Neural crest cell (in vitro differentiated cells): ENCODE measurements at places on chromosomes 7 and 10. TPM values are rescaled to one million over a fixed set of nuclear protein-coding genes. Genes with fewer than 3 reads are reported as not detected.

Gene ODAD2
- total RNA-seq: 4.1 and 6.6 TPM in 2 replicates

Gene CARD11
- total RNA-seq: 0.37 and 0.59 TPM in 2 replicates

Gene NAT16
- 0.70 and 1.7 TPM in 2 replicates for total RNA-seq

Gene NPC1L1
- total RNA-seq: 0.12 and 0.18 TPM in 2 replicates

Gene MSANTD7
- total RNA-seq: 24.7 and 27.5 TPM in 2 replicates

Gene C7orf57
- not detected in 2 replicates for total RNA-seq

Gene SLC29A4
- 32.5 and 40.0 TPM in 2 replicates for total RNA-seq

- DNase-seq: no peak
- no peak overlapping the region for H3K27ac ChIP-seq
- no peaks in the 10 kb centered on the region for H3K27me3 ChIP-seq
- H3K36me3 ChIP-seq: no peaks in the 10 kb centered on the region
These were observed 367.7 kb downstream of the SDK1 start for GRCh38 chr7:3668743-3669142.

DNA sequence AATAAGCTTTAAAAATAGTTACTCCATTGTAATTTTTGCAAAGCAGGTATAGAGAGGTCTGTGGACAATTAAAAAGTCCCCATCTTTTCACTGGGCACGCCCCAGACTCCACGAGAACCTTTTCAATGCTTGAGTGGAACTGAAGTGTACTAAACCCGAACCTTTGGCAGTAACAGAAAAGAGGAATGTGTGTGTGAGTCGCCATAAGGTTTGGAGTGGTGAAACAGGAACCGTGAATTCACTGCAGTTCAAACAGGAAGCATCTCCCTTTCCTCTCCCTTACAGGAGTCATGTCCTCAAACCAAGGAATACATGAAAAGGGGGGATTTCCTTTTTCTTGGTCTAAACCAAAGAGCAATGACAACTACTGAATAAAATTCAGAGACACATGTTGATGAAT is 23.2 kb downstream of the NDUFB2 start:
- no peaks in the 10 kb centered on the region for H3K4me1 ChIP-seq
- no peak for DNase-seq
- no peaks in the 10 kb centered on the region for H3K27me3 ChIP-seq
- H3K36me3 ChIP-seq: peaks cover 9% of the 10 kb centered on the region

DNA sequence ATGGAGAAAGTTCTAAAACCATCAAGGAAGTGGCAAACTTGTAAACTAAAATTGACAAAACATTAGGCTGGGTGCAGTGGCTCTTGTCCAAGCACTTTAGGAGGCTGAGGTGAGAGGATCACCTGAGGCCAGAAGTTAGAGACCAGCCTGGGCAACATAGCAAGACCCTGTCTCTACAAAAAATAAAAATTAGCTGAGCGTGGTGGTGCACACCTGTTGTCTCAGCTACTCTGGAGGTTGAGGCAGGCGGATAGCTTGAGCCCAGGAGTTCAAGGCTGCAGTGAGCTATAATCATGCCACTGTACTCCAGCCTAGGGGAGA is 29.4 kb upstream of the HNRNPH3 start:
- H3K4me1 ChIP-seq: peaks cover 3% of the 10 kb centered on the region
- no peak overlapping the region for H3K27ac ChIP-seq
- H3K4me3 ChIP-seq: no peak overlapping the region
- H3K27me3 ChIP-seq: no peaks in the 10 kb centered on the region

GRCh38 chr10:116722736-116723427 is 19.5 kb downstream of the HSPA12A start:
- no peak for DNase-seq
- no peak overlapping the region for H3K4me3 ChIP-seq
- no peak overlapping the region for H3K27ac ChIP-seq
- H3K36me3 ChIP-seq: no peaks in the 10 kb centered on the region
- peaks cover 19% of the 10 kb centered on the region for H3K4me1 ChIP-seq

- H3K27me3 ChIP-seq: no peaks in the 10 kb centered on the region
- H3K4me3 ChIP-seq: no peak overlapping the region
- no peaks in the 10 kb centered on the region for H3K36me3 ChIP-seq
- DNase-seq: no peak
These were observed 65.8 kb downstream of the SORCS3 start for GRCh38 chr10:104706886-104707285.

GRCh38 chr7:17986851-17987250 is 40.8 kb downstream of the PRPS1L1 start:
- H3K4me1 ChIP-seq: no peaks in the 10 kb centered on the region
- DNase-seq: no peak
- no peaks in the 10 kb centered on the region for H3K36me3 ChIP-seq
- no peak overlapping the region for H3K4me3 ChIP-seq
- no peak overlapping the region for H3K27ac ChIP-seq

DNA sequence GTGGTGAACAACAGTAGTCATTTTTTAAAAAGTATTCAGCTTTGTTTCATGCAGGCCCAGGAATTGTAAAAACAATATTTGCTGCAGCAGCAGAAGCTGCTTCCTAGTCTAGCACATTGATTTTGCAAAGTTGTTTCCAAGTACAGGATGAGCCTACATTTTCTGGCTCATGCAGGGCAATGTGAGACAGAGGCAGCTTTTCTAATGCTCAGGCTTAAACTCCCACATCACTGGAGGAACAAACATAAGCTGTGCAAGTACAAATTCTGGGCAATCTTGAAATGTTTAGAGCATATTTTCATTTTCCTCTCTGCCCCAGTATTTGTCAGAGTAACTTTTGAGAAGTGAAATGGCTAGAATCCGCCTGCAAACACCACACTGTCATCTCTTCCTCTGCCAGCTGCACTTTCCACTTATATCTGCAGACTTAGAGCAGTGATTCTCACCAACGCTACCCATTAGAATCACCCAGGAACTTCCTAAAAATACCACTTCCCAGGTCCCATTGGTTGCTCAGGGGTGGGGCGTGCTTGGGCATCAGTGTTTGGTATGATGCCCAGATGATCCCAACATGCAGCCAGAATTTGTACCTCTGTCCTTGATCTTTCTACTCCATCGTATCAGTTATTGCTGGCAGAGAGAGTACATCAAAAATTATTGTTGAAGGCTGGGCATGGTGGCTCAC is 304.1 kb upstream of the LRGUK start:
- peaks cover 5% of the 10 kb centered on the region for H3K36me3 ChIP-seq
- H3K27ac ChIP-seq: no peak overlapping the region
- H3K27me3 ChIP-seq: no peaks in the 10 kb centered on the region
- DNase-seq: no peak

DNA sequence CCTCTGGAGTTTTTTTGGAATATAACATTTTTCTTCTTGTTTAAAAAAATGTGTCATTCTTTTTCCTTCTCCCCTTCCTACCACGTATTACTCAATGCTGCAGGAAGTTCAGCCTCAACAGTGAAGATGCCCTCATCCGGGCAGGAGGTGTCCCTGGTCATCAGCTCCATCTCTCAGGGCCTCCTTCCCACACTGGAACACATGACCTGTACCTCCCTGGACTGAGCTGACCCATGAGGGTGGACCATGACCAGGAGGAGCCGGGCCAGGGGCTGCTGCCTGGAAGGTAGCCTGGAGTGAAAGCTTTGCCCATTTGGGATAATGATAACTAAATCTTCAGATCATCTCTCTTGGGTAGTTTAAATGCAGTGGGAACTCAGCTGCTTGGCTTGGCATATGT is 316.5 kb upstream of the ZMIZ1 start:
- H3K36me3 ChIP-seq: no peaks in the 10 kb centered on the region
- H3K4me1 ChIP-seq: peaks cover 54% of the 10 kb centered on the region
- no peak overlapping the region for H3K27ac ChIP-seq
- H3K27me3 ChIP-seq: no peaks in the 10 kb centered on the region

GRCh38 chr7:1502845-1503244 is 1.3 kb downstream of the INTS1 start:
- H3K27me3 ChIP-seq: no peaks in the 10 kb centered on the region
- H3K27ac ChIP-seq: no peak overlapping the region
- no peak for DNase-seq
- H3K4me1 ChIP-seq: peaks cover 18% of the 10 kb centered on the region
- H3K4me3 ChIP-seq: peak overlapping the region; percentile 86

- no peaks in the 10 kb centered on the region for H3K36me3 ChIP-seq
- H3K27me3 ChIP-seq: no peaks in the 10 kb centered on the region
- no peak overlapping the region for H3K4me3 ChIP-seq
- peaks cover 37% of the 10 kb centered on the region for H3K4me1 ChIP-seq
- DNase-seq: no peak
These were observed 4.9 kb downstream of the KMT2C start for GRCh38 chr7:152430854-152431253.

GRCh38 chr7:37570145-37570544 is 113.4 kb upstream of the GPR141 start:
- no peak overlapping the region for H3K27ac ChIP-seq
- peaks cover 2% of the 10 kb centered on the region for H3K27me3 ChIP-seq
- H3K4me1 ChIP-seq: no peaks in the 10 kb centered on the region
- H3K4me3 ChIP-seq: no peak overlapping the region
